ENCODE measurements at places on chromosomes 16 and 17. TPM values are rescaled to one million over a fixed set of nuclear protein-coding genes. Genes with fewer than 3 reads are reported as not detected.

MRPS23 gene
- polyA plus RNA-seq: 29.2 TPM

PYCARD gene
- 79.2 TPM for polyA plus RNA-seq

GSDMA gene
- 0.98 TPM for polyA plus RNA-seq

MEIOC gene
- 0.06 TPM for polyA plus RNA-seq
